T1000 (cell line): ENCODE measurements at places on chromosomes 5 and 9.

- no peak for DNase-seq
These were observed 204.4 kb upstream of the TRIM32 start for GRCh38 chr9:116482740-116483139.

DNA sequence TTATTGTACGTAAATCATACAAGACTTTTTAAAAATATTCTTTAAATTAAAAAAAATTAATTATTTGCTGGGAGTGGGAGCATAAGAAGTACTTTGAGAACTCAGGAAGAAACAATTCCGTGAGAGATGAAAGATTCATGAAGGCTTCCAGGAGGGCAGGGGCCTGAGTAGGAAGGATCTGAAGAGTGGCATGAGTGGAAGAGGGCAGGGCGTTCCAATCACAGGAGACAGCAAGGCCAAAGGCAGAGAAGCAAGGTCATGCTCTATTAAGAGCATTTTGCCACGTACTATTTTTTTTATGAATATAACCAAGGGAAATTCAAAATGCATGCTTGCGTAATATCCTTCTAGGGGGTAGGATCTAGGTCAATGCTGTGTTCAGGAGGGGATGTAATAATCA lies 265.5 kb downstream of the ZNF608 start:
- DNase-seq: no peak

- no peak for DNase-seq
These were observed 534 bp downstream of the SRFBP1 start for GRCh38 chr5:121962347-121962670.

GRCh38 chr5:75720882-75721281 lies 3.6 kb upstream of the POC5 start:
- DNase-seq: no peak

DNA sequence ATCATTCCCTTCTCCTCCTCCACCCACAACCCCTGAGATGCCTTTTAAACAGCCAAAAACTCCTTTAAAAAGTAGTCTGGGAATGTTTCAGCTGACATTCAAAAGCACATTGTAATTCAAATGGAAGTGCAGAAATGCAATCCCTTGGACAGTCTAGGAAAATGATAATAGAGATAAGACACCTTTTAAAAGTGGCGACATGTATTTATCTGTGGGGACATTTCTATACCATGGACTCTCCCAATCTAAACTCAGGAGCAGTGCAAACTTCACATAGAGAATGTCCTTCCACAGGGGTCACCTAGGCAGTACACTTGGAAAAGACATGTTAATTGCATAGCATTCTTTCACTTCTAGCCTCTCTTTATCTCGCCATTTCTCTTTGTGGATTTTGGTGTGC lies 33.0 kb downstream of the TRIM32 start:
- no peak for DNase-seq

DNA sequence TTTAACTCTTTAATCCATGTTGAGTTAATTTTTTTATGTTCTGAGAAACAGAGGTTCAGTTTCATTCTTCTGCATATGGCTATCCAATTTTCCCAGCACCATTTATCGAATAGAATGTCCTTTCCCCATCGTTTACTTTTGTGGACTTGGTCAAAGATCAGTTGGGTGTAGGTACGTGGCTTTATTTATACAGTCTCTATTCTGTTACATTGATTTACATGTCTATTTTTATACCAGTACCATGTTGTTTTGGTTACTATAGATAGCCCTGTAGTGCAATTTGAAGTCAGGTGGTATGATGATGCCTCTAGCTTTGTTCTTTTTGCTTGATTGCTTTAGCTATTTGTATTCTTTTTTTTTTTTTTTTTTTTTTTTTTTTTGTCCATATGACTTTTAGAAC lies 462.0 kb downstream of the HTR1A start:
- no peak for DNase-seq

DNA sequence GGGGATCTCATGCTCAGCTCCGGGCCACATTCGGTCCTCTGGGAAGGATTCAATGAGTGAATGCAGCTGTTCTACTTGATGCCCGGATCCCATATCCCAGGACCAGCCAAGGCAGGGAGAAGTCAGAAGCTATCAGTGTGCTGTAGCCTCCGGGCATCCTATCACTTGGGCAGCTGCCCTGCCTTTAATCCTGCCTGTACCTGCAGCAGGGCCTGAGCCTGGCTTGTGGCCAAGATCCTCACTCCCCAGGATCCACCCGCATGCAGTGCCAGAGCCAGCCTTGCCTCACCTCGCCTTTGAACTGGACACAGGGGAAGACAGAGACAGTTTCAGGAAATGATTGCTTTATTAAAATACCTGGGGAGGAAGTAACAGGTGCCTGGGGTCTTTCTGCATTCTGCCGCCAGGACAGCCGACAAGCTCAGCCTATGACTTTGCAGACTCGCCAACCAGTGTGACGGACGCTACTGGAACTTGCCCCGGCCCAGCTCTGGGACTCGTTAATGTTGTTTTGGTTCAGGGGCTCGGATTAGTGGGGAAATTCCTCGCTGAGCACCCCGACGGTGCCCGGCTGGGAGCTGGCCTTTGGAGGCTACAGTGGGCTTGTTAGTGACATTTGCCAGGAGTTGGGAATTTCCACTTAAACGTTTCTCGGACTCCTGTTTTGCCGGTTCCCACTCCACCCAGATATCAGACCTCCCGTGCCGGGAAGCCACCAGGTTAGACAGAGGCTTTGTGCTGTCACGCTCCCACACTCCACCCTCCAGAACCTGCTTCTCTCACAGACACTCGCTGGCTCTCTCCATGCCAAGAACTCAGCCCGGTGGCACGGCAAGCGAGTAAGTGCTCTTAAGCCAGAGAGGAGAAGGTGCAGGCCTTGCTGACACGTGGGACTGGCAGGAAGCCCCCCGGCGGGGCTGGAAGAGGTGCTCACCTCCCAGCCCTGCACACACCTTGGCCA lies 721 bp downstream of the PTGES start:
- no peak for DNase-seq

DNA sequence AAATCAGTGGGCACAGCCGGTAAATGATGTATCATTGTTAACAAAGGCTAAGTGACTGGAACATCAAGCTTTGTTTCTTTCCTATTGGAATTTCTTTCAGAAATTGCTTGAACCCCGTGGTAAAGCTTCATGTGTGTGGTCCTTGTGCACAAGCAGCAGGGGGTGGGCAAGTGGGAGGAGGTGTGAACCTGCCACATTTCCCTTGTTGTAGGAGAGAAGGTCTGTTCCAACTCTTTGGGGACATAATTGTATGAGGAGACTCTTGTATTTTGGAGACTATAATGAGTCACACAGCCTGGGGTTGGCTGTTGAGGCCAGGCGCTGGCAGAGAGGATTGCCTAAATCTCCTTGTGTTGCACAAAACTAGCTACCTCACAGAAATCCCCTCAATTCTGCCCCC lies 620.5 kb downstream of the IRX1 start:
- DNase-seq: no peak

DNA sequence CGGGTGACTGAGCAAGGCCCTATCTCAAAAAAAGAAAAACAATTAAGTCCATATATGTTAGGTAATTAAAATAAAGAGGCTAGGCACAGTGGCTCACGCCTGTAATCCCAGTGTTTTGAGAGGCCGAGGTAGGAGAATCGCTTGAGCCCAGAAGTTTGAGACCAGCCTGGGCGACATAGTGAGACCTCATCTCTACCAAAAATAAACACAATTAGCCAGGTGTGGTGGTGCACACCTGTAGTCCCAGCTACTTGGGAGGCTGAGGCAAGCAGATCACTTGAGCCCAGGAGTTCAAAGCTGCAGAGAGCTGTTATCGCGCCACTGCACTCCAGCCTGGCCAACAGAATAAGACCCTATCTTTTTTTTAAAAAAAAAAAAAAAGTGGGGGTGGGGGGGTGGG lies 12.3 kb downstream of the WHRN start:
- DNase-seq: no peak

DNA sequence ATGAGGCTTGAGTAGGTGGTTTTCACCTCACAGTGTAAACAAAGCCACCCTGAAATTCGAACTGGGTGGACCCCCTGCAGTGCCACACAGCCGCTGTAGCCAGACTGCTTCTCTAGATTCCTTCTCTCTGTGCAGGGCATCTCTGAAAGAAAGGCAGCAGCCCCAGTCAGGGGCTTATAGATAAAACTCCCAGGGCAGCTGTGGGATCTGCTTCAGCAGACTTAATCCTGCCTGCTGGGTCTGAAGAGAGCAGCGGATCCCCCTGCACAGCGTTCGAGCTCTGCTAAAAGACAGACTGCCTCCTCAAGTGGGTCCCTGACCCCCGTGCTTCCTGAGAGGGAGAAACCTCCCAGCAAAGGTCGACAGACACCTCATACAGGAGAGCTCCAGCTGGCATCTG lies 71.4 kb downstream of the CARTPT start:
- DNase-seq: no peak

DNA sequence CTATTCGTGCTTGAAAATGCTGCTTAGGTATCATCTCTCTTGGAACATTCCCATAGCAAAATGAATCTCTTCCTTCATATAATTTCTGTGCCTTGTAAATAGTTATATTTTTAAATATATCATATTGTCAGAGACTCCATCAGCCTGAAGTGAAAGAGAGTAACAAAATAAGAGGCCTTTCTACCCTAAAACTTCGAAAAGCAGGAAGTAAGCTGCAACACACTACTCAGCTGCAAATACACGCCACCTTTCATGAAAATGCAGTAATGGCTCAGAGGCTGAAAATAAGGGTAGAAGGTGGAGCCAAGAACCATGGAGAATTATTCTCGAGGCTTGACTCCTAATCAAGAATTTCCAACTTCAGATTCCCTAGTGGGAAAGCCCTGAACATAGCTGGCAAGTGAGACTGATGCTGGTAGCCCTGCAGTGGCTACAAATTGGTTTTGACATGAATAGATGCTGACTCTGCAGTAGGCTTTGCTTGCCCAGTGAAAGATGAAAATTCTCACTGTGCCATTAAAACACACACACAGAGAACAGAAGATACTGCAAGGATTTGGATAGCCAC lies 30.2 kb upstream of the PTGER4 start:
- DNase-seq: no peak
